ENCODE measurements at places on chromosomes 6 and 20.

DNA sequence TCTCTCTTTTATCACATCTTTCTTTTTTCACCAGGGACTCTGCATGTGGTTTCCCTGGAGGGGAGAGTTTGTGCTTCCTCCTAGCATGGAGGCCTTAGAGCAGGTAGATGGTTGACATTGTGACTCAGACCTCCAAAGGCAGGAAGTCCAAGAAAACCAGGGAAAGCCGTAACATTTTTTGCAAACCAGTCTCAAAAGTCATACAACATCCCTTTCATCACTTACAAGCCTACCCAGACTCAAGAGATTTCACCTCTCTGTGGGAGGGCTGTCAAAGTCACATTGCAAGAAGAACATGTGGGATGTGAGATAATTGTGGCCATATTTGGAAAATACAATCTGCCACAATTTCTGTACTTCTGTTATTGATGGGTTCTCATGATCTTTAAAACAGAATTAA lies 46.2 kb downstream of the SNRNP48 start:
- DNase-seq, result peak; percentile 73

- DNase-seq, result no peak
Measured at GRCh38 chr6:18154507-18155149, at the start of gene TPMT. TPMT (minus strand) TSS chr6:18155077; CDS start chr6:18149127, 5,950 bp downstream.

GRCh38 chr20:5920581-5920980 lies 29.8 kb downstream of the TRMT6 start:
- no peak for DNase-seq

GRCh38 chr6:165686596-165687365 lies 23.7 kb upstream of the PDE10A start:
- DNase-seq, result no peak

DNA sequence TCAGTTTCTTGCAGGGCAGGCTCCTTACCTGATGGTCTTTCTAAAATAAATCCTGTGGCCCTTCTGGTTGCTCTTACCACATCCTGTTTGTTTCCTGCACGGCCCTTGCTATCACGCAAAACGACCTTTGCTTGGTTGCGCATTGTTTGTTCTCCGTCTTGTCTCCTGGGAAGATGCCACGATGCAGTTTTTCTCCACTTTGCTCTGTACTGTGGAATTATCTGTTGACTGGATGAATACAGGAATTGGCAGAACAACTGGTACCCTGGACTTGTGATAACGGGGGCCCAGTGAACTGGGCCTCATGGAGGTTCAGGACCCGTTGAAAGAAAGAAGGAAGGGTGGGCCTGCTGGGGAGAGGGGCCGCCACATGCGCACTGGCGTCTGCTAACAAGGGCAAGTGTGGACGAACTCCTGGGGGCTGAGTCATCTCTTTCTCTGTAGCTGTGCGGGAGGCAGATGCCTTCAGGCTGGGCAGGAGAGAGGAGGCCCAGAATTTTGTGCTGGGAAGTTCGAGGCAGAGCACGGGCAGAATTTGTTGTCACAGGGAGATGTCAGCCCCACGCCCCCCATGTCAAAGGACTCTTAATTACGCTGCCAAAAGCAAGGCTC lies 139.9 kb downstream of the BMP7 start:
- DNase-seq, result no peak

GRCh38 chr6:110596354-110596753 lies 119.9 kb upstream of the SLC22A16 start:
- no peak for DNase-seq

GRCh38 chr20:59692139-59692538 lies 87.8 kb downstream of the PHACTR3 start:
- DNase-seq, result no peak

DNA sequence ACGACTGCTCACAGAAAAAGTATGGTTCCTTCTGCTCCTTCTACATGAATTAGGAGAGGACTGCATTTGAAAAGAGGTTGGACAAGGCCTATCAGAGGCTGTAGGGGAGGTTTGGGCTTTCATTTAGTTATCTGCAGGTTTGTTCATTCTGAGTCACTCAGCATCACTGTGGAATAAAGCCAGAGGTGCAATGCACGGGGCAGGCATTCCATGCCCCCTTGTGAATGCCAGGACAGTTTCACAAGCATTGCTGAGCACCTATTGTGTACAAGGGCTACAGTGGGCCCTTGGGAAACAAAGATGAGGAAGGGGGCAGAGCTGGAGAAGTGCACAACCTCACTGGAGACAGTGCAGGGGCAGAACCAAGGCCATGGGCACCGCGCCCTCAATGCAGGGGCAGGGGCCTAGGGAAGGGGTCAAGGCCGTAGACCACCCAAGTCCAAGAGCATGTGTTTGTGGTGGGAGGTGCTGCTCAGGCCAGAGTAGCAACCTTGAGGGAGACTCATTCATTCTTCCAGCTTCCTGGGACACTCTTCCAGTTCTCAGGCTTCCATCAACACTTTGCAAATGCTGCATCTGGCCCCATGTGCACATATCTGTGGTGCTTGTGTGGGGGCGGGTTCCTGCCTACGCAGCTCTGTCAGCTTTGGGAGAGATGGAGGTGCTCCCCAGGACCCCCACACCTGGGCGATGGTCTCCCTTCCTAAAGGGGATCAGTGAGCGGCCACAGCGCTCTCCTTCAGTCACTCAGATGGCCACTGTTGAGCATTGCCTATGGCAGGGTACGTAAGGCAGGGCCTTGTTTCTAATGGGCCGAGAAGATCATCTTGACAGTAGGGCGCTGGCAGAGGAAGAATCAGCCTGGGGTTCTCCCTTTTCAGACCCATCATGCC lies 204.5 kb downstream of the SYNDIG1 start:
- DNase-seq, result peak; percentile 40

DNA sequence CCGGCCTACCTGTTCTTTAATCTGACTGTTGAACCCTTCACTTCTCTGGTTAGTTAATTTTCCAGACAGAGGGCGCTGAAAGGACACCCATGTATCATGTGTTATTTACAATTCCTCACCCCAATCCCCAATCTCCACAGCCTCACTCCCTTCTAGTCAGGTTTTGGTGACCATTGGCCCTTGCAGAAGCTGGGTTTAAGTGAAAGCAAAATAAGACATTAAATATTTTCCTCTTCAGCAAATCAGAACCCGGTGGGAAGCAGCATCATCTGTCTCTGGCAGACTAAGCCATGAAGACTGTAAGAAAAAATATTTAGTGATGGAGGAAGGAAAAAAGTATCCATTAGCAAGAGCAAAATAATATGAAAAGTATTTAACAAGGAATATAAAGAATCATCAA lies 9.4 kb upstream of the HLA-DQA1 start:
- peak; percentile 19 for DNase-seq

DNA sequence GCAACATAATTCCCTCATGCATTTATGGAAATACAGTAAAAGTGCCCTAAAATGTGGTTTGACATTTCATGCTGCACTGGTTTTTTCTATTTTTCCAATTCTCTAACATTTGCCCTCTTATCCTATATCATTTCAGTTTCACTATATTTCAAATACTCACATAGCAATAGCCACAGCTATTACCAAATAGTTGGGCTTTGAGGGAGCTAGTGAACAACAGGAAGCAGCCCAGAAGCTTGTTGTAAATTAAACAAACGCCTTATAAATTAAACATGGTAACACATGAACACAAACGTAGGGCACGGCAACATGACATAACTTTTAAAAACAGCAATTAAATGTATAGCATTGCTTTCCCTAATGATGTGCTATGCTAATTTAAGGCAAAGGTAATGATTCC lies 469.0 kb downstream of the CDC5L start:
- DNase-seq, result no peak

- no peak for DNase-seq
Measured at GRCh38 chr6:136102991-136103688, 147.0 kb downstream of the MTFR2 start.

DNA sequence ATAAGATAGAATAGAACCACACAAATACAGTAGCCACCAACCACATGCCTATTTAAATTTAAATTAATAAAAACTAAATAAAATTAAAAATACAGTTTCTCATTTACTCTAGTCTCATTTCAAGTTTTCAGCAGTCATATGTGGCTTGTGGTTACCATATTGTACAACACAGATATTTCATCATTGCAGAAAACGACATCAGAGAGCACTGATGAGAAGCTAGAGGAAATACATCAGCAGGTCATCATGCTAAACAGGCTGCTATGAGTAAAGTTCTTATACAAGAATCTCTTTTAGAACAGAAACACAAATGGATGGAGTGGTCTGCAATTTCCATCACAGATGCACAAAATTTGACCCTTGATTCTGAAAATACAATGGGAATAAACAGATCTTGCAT lies 36.6 kb downstream of the TBC1D32 start:
- DNase-seq, result peak; percentile 8

DNA sequence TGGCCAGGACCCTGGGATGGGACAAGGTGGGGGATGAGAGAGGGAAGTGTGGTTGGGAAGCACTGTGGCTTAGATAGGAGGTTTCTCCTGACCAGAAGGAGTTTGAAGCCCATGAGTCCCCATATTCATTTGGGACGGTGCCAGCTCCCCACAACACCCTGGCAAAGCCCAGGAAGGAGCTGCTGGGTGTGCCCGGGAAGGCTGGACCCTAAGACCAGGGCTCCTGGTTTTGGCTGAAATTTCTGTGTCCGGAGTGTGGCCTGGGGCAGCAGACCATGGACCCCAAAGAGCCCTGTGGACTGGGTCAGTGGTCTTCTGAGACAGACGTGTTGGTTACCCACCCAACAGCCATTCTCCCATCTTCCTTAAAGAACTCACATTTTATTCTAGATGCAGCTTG lies 15.2 kb downstream of the MAPK13 start:
- no peak for DNase-seq

GRCh38 chr6:39572661-39573340 lies 152.4 kb downstream of the KIF6 start:
- DNase-seq, result peak; percentile 50

- DNase-seq, result peak; percentile 39
Measured at GRCh38 chr6:125597411-125598253, 151.8 kb upstream of the HEY2 start.

DNA sequence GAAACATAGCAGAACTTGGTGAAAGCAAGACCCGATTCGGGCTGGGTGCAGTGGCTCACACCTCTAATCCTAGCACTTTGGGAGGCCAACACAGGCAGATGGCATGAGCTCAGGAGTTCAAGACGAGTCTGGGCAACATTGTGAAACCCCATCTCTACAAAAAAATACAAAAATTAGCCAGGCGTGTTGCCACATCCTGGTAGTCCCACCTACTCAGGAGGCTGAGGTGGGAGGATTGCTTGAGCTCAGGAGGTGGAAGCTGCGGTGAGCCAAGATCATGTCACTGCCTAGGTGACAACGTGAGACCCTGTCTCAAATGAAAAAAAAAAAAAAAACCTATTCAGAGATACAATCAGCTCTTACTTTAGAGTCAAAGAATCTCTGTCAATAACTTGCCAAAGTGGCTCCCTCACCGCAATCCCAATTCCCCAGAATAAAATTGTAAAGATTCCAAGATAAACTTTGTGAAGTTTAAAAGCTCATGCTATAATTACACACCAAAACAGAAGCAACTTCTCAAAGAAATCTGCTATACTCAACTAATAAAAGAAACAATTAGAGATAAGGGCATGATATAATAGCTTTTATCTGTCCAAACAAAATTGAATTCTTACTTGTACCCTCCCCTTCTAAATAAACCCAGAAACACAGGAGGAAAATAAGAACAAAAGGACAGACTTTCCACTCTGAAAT lies 33.6 kb downstream of the CDK19 start:
- no peak for DNase-seq

- peak; percentile 24 for DNase-seq
Measured at GRCh38 chr20:24842918-24843715, 106.0 kb upstream of the CST7 start.

- DNase-seq, result no peak
Measured at GRCh38 chr6:30000156-30000791, 57.9 kb downstream of the HLA-A start.

GRCh38 chr6:114342826-114343781 lies at the start of gene HS3ST5:
HS3ST5 (minus strand) TSS chr6:114343023; CDS start chr6:114062845, 280,178 bp downstream.
- peak; percentile 25 for DNase-seq

DNA sequence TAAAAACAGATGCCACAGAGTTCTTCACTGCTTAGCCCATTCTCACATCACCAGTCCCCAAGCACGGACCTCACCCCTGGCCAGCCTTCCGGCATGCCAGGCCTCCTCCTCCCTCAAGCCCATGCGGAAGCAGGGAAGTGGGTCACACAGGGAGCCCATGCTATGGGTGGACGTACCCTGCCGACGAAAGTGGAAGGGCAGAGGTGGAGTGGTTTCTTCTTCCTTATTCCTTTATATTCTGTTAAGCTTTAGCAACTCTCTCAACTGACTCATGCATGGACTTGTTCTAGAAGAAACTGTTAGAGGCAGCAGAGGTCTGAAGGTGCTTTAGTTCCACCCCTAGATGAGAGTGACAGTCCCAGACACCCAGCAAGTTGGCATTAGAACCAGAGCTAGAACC lies 118.6 kb downstream of the LY86 start:
- DNase-seq, result no peak

DNA sequence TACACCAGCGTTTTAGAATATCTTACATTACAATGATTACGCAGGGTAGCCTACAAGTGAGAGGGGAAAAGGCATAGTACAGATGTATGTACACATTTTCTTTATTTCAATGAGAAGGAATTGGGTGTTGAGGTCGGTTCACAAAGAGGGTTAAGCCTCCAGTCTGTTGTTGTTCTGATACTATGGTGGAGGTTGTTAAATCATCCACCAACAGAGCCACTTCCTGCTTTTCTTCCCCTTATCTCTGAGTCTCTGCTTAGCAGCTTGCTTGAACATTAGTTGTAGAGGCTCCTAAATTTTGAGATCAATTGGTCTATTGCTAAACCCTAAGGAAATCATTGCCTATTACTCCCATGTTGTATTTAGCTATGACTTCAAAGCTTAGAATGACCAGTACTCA lies 7.3 kb downstream of the RGS17 start:
- no peak for DNase-seq

DNA sequence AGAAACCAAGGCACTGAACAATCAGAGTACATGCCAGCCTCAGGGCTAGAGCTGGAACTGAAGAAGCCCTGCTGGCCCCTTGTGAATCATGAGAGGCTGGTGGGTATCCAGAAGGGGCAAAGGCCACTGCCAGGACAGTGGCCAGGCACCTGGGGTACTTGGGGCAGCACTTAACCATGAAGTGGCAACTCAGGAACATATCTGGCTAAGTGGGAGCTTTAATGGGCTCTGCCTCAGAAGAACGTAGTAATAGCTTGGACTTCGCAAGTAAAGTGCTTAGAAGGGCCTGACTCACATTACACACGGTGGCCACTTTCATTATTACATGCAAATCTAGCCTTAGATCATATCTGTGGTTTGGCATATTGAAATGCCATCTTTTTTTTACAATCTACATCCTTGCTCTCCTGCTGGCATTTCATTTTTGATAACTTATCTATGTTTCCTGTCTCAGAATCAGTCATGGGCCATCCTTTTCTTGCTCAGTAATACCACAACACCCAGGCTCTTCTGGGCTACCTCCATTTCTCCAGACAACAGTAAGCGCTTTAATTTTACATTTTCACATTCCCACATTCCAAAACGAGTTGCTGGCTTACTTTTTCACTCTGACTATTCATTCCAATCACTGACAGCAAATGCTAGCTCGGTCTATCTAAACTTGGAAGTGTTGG lies 21.6 kb downstream of the NAPB start:
- DNase-seq, result peak; percentile 24

Data from fibroblast of skin of scalp (primary cell).